ENCODE measurements at places on chromosomes 5 and 9.

GRCh38 chr5:33828626-33829308, 63.0 kb downstream of the ADAMTS12 start:
- no peak for DNase-seq

DNA sequence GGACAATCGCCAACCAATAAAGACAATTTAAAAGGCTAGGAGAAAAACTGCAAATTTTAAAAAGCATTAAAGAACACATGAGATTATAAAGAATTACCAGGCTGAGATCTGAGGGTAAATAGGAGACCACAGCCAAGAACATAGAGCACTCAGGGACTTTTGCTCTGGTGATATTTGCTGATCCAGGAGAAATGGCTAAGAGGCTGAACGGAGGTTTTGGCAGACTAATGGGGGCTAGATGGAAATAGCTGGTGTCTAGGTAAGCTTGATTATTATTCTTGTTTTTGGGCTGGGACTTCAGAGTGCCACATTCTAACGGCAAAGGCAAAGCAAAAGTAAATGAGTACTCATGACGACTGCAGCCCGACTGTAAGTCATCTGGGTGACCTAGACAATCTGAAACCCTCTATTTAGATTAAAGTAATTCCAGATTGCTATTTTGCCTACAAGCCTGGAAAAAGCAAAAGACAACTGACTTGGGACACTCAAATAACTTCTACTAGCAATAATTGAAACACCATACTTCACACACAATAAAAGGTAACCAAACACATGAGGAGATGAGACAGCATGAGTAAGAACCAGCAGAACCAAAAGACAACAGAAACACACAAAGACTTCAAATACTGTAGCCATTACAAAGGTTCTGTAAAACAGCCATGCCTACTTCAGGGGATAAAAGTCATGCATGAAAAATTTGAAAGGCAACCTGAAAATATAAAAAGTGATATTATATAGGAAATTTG, 68.8 kb downstream of the JAKMIP2 start:
- no peak for DNase-seq

DNA sequence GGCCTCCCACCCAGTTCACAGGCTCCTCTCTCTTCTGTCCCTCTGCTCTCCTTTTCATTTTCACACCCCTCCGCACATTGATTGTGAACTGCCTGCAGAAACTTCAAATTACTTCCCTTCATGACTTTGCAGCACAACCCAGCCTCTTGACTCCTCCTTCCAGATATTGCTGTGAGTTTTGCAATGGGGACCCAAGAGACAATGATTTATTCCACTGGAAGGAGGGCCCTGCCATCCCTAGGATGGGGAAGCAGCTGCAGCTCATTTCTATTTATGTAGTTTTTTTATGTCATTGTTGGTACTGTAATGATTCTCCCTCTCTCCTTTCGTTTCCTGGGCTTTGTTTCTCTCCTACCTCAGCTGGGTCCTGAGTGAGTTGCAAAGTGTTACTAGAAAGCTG, 364.9 kb downstream of the ICE1 start:
- DNase-seq, result no peak

DNA sequence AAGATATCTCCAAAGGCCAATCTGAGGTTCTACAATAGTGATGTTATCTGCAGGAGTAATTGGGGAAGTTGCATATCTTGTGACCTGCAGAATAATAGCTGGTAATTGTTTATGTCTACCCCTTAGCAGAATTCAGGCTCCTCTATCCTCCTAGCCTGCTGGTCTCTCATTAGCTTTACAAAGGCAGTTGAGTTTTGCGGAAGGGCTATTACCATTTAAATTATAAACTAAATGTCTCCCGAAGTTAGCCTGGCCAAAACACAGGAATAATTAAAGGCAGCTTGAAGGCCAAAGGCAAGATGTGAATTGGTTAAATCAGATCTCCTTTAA, 168.7 kb downstream of the TTC39B start:
- no peak for DNase-seq

DNA sequence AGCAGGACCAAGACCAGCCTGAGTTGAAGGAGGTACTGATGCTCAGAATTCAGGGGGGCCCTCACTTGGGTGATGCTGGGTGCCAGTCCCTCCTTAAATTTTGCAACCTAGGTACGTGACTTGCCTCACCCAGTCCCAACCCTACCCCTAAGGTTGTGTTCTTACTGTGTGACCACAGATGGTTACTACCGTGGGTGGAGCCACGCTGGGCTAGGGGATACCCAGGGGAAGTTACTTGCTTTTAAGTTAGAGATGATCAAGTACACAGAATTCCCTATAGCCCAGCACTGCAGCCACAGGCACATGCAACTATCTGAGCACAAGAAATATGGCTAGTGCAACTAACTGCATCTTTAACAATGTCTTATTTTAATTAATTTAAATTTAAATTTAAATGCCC, 32.9 kb downstream of the NXNL2 start:
- no peak for DNase-seq

- DNase-seq, result no peak
Observed at GRCh38 chr5:88799938-88800535, 82.9 kb downstream of the MEF2C start.

- DNase-seq, result no peak
Observed at GRCh38 chr5:135092476-135092875, 58.4 kb upstream of the PITX1 start.

DNA sequence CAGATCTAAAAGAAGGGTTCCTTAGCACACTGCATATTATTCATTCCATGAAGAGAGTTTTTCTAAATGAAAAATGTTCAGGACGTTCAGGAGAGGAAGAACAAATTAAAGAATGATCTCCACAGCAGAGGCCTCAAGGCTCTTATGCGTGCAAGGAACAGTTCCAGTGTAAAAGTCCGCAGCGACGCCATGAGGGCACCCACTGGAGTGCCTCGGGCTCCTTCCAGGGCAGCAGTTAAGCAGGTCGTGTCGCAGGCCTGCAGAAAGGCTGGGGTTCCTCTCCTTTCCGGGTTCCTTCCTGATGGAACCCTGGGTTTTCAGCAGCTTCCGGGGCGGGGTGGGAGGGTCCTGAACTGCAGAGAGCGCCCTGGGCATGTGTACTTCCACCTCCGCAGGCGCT, 87.1 kb upstream of the SELENOP start:
- no peak for DNase-seq

- DNase-seq, result no peak
Observed at GRCh38 chr5:7274203-7274602, 121.7 kb upstream of the ADCY2 start.

DNA sequence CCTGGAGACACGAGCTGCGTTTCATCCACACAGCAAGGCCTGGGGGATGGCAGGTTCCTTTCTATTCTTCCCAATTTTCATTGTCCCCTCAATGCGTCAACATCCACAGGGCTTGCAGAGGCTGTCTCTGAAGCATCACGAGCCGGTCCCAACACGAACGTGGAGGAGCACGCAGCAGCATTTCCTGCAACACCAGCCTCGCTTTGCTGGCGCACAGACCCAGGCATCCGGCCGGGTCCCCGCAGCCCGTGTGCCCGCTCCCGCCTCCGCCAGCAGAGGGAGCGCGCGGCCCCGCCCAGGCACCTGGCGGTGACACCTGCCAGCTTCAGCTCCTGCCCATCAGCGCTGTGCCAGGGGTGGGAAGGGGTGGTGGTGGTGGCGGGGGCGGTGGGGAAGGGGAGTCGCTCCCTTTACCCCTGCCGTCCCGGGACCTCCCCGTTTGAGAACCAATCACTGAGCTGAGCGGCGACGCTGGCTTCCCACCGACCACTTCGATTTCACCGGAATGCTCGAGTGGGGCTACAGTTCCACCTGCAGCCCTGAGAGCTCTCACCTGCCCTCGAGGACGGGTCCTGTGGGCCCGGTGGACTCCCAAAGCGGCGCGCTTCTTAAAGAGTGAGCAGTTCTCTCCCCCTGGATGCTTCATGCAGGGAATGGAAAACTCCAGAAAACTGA, 464.5 kb downstream of the ICE1 start:
- DNase-seq, result no peak

DNA sequence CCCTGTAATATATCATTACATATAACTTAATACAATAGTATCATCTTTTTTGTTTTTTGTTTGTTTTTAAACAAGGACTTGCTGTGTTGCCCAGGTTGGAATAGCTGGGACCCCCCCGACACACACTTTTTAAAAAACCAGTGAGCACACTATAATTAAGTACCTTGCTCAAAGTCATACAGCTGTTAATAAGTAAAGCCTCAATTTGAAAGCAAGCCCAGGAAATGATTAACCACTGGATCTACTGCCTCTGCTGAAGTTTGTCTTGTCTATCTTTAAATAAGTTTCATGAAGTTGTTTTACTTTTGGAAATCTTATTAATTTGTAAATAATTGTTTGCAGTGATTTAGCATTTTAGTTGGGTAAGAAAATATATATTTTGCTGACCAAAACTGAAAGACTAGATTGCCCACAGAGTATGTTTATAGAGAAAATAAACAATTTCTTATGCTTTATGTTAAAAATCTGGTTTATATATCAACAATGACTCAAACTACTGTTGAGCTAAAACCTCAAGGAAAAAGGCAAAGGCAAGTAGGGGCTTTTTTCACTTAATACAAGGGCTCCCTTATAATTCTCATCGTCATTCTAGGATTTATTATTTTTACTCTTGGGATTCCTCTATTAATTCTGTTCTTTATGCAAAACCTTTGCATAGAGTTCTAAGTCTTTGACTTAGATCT, 5.8 kb upstream of the CARNMT1 start:
- no peak for DNase-seq

DNA sequence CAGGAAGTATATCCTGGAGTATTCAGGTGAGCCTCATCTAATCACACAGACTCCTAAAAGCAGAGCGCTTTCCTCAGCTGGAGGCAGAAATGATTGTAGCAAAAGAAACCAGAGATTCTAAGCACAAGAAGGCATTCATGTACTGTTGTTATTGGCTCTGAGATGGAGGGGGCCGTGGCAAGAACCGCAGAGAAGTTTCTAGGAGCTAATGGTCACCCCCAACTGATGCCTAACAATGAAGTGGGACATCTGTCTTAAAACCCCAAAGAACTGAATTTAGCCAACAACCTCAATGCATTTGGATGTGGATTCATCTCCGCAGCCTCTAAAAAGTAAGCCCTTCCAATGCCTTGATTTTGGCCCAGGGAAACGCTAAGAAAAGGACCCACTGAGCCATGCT, 76.3 kb downstream of the ADAMTSL1 start:
- DNase-seq, result no peak

GRCh38 chr5:119402555-119402954, 46.7 kb downstream of the TNFAIP8 start:
- DNase-seq, result no peak
